Hippocampal formation (tissue), 2 donors: ENCODE measurements at places on chromosomes 5 and 9.

DNA sequence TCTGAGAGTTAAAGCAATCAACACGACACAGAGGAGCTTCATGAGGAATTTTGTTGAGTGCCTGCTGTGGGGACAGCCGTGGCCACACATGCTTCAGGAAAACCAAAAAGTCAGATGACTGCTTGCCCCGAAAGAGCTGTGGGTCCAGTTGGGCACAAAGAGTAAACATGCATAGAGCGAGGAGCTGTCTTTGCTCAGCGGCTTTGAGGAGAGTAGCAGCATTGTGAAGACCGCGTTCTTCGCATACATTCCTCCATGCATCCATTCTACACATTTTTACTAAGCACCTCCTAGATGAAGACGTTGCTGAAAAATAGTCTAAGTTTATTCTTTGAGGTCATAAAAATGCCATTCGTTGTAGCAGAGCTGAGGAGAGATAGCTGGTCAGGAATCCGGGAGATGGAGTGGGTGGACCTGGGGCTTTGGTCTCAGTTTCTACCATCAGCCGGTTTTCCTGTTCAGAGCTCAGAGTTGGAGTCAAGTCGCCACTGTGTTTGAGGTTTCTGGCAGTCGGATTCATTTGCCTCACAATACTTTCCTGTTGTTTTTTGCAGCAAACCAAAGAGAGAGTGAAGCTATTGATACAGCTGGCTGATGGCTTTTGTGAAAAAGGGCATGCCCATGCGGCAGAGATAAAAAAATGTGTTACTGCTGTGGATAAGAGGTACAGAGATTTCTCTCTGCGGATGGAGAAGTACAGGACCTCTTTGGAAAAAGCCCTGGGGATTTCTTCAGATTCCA lies 194.5 kb upstream of the OTULINL start:
- DNase-seq: no peak

GRCh38 chr9:128257086-128257825 lies 18.6 kb downstream of the GOLGA2 start:
- no peak for DNase-seq

DNA sequence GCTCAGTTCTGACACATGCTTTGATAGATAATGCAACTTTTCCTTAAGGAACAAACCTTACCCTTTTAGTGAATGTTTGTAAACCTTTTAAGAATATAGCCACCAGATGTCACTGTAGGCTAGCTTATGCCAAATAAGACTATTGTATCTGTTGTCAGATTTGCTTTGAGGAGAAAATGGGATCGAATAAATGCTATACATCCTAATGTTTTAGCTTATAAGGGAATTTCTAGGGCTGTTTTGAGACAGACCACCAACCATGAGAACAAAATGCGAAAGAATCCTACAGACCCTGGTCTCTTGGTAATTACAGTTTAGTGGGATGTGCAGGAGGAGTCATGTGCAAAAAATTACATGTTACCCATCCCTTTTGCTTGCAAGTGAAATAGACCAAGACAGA lies 127.6 kb upstream of the NMUR2 start:
- DNase-seq: no peak

- DNase-seq: no peak
Observed at GRCh38 chr5:177992466-177992865, 3.6 kb downstream of the PROP1 start.

GRCh38 chr9:131395157-131396098 lies 1.5 kb downstream of the PRRC2B start:
- DNase-seq: no peak

DNA sequence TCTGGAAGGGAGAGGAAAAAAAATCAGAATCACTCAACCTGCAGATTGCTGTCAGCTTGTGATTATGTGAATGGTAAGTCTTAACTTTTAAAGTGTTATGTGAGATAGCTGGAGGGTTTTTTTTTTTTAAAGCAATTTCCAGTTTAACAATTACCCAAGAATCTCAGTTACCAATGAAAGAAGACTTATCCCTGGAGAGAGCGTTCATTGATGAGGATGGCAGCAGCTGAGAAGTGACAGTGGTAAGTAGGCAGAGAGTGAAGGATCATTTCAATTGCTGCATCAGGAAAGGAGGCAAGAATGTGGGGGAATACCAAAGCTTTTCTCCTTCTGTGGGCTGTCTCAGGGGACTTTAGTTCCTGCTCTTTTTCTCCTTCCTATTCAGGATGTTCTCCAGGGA lies 370.2 kb upstream of the C9orf72 start:
- no peak for DNase-seq

DNA sequence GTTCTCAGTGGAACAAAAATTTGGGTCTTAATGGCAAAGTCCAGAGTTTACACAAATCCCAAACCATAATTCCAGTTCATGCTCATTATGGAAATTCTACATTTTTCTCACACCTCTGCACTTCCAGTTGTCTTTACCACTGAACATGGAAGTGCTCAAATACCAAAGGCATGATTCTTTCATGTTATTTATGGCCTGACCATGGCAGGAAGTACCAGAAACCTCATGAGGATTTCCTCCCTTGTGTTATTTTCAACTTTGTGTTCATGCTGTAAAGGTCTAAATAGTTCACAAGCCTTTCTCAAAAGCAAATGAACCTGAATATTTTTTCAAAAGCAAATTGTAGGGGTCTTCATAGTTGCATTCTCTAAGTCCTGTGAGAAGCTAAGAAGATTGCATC lies 82.0 kb upstream of the ITGA1 start:
- DNase-seq: no peak

DNA sequence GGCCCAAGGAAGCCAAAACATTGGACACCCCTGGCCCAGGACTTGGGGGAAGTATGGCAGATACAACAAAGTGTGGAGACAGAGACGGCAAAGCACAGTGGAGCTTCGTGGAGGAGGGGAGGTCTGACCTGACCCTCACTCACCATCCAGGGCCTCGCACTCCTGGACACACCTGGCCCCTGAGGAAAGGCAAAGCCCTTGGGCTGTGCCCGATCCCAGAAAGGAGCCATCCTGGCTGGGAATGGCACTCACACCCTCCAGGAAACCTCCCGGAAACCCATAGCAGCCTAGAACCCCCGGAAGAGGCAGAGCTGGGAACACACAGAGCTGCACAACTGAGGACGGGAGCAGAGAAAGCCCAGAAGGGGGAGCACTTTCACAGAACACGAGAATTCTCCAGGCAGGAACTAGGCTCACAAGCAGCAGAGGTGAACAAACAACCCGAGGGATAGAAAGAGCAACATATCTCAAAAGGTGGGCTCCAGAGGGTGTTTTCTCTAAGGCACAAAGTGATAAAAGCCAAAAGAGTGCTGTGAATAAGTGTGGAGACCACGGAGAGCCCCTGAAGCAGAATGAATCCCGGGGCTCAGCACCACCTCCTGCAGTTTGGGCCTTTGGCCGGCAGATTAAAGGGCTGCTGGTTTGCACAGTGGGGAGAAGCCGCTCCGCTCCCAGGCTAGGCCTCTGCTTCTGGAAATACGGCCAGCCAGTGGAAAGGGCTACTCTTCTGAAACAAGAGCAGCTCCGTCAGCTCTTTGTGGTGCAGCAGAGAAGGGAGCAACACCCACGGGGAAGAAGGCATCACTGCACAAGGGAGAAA lies 108.2 kb downstream of the UBE2R2 start:
- peak; percentile 35 for DNase-seq

DNA sequence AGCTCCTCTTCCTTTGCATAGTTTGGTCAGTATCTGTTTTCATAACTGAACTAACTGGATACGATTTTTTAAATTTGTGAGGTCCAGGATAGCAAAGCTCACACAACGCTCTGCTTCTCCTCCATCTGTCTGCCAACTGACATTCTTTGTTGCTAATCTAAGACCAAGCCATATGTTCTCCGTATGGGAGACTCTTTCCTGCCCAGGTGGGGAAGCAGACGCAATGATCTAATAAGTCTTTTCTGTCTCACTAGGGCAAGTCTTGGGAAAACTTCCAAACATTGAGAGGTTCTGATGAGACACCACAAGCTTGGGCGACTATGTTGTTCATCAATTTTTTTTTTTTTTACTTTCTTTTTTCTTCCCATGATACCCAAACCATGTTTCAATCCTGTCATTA lies 558.5 kb downstream of the EFNA5 start:
- no peak for DNase-seq

DNA sequence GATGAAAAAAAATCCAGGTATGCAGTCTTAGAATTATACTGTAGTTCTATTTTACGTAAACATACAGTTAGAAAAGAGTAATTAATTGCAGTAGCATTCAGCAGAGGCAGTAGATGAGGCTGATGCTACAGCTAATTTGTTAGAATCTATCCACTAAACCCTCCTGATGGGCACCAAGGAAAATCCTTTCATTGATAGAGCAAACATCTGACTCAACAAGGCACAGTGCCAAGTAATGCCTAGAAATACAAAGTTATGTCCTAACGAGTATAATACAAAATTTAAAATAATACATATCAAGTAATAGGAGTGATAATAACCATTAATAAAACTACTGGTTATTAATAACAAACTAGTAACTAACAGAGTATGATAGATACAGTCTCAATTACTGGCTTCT lies 9.0 kb downstream of the MOCS2 start:
- DNase-seq: no peak

- no peak for DNase-seq
Observed at GRCh38 chr5:24245821-24246220, 399.0 kb downstream of the CDH10 start.

- no peak for DNase-seq
Observed at GRCh38 chr5:130278136-130278535, 373.9 kb downstream of the CHSY3 start.

- DNase-seq: no peak
Observed at GRCh38 chr5:95524423-95524822, 30.4 kb downstream of the SKIC3 start.

- DNase-seq: no peak
Observed at GRCh38 chr9:16184964-16185646, 632.3 kb downstream of the CCDC171 start.

- no peak for DNase-seq
Observed at GRCh38 chr9:26157411-26157810, 479.2 kb upstream of the TUSC1 start.

DNA sequence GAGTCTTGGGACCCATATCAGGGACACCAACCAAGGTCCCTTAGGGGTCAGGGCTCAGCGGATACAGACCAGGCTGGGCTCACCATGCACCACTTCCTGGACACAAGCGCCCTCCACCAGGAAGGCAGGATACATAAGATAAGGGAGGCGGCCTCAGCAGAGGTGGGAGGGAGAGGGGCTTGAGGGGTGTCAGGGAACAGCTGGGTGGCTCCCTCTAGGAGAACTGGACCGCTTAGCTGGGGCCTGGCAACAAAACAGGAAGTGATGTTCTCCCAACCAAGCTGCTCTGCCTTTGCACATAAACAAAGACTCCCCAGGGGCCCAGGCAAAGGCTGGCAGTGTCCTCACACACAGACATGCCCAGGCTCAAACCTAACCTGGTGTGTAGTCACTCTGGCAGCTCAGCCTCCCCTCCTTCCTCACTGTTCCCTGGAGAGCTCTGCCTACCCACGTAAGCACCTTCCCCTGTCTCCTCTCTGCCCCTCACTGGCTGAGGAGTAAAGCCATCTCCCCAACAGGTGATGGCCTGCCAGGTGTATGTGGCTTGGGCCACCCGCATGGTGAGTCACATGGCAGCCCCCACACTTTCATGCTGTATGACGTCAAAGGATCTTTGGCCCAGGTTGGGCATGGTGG lies 5.8 kb upstream of the BICD2 start:
- no peak for DNase-seq

- no peak for DNase-seq
Observed at GRCh38 chr9:37563806-37564513, 12.2 kb downstream of the FBXO10 start.

DNA sequence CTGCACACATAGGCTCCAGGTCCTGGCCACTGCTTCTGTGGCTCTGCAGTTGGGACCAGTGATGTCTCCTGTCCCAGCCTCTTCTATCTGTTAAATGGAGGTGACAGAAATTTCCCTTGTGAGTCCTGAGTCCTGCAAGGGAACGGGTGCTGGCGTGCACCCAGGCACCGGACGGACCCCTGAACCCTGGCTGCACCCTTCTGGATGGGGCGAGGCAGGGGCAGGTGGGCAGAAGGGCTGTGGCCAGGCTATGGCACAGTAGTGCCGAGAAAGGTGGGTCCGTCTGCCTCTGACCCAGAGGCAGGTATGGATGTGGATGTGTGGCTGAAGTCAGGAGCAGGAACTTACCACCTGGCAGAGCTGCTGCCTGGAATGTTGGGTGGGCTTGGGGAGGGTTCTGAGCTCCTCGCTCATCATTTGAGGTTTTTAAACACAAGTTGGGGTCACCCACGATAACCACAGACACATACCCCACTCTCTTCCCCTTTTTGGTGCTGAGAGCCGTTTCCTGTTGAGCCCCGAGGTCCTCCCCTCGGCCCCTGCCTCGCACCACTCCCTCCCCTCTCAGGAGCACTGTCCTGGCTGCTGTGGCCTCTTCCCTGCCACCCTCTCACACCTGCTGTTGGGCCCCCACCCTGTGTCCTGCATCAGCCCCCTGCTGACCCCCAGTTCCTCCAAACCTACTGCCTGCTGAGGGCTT lies 82.0 kb downstream of the COL5A1 start:
- no peak for DNase-seq

DNA sequence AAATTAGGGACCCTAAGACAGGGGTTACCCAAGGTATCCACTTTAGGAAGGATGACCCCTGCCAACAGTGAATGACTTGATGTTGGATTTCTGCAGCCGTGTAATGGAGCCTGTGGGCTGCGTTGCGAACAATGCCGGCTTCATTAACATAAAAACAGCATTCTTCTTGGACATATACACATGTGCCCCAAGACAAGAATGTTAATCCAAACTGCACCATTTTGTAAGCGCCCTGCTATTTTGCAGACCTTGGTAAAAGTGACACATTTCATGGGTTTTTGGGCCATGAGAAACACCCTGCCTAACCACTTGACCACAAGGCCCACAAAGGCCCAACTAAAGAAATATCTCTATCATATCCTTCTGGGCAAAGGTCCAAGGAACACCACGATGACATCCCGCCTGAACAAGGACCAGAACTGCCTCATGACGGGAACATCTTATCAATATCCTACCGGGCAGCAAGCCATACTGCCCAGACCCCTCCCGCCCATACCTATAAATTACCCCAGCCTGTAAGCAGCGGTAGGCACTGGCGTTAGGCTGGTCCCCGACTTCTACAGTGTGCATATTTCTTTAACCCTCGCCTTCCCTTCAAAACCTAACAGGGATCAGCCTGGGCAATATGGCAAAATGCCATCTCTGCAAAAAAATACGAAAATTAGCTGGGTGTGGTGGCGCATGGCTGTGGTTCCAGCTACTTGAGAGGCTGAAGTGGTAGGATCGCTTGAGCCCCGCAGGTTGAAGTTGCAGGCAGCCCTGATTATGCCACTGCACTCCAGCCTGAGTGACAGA lies 9.7 kb upstream of the PDCD1LG2 start:
- no peak for DNase-seq

DNA sequence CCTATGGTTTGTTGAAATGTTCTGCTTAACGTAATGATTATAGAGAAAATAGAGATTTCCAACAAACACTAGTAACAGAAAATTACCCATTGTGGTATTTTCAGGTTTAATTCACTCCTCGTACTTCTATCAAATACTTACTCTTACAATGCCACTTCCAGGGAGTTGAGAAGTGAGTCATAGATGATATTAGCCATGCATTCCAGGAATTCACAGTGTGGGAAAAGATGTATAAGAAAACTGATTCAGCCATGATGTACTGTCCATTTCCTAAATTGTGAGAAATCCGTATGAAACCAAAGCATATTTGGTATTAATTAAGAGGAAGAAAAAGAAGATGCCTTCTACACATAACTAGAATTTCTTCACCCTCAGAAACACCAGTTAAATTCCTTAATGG lies 1854.6 kb upstream of the WWC1 start:
- no peak for DNase-seq
